ENCODE measurements at places on chromosomes 1 and 21.
A peak's percentile ranks its signal among the peaks of the same experiment; 100 is the strongest.

DNA sequence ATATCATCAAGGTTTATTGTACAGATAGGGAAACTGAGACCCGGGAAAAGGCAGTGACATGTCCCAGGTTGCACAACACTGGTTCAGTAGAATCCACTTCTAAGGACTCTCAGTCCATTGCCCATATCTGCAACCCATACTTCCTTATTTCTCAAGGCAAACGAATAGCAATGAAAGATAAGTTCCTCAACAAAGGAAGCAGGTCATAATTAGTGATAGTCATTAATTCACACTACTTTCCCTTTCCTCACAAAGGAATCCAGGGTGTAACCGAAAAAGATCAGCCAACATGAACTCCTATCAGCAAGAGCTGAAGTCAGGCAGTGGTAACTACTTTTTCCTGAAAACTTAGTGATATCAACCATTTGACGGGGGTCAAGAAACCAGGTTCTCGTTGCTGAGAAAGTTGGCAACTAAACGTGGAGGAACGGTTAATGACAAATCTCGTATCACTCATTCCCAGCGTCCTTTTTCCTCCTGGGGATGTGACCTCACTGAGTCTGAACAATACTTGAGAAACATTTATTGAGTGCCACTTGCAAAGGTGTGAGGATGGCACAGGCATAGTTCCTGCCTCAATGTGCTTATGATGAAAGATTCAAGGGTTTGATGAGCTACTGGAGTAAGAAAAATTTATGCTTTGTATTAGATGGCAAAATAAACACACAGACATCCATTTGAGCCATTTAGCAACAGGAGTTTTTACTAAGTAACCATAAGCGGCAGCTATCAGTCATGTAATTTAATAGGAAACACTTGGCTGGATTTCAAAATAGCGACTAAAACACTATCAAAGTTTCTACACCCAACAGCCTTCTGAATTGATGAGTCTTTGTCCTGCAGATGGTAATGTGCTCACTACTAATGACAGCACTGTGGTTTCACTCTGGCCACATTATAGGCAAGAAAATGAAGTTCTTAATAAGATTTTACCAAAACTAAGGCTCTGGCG is 82.3 kb downstream of the PLPP3 start:
- DNase-seq: peak; percentile 7

DNA sequence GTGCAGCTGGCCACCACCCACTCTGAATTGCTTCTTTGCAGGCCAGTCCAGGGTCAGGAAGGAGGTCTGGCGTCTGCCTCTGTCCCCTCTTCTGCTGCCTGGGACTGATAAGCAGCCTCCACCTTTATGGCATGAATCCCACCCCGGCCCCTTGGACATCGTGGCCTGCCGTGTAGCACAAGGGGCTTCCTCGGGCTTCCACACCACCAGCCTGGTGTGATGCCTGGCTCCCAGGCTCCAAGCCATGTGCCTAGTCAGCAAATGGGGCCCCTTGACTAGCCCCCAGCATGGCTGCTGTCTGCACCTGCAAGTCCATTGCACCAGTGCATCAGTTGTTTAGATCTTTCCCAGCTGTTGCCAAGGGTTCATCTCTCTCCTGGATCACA is 9.9 kb upstream of the ARF1 start:
- no peak for DNase-seq

DNA sequence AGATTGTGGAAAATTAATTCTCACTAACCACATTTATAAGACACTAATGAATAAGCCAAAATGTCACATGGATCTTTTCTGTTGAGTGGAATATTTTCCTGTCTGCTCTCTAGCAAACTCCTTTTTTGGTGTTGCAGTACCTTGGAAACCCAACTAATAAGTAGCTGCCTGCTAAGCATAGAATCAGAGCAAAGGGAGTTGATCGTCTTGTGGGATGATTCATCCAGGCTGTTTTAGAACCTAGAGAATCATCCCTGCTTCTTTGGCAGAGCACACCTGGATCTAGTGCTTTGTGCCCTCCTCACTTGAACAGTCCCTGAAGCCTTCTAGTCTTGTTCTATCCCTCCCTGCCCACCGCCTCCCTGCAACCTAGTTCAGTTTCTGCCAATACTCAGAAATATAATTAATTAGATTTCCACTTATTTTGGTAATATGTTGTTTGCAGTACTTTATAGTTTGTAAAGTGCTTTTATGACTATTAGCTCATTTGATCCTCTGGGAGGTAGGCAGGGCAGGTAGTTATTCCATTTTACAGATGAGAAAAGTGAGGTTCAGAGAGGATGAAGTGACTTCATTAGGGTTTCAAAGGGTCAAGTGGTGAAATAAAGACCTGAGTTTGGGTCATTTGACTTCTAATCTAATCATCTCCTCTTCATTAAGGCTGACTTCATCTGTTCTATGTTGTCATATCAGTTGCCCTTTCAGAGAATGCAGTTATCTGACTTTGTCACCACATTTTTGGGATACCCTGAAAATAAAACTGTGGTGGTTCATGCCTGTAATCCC is 2.5 kb downstream of the AGO4 start:
- DNase-seq: no peak

GRCh38 chr1:107010582-107010981 is 45.9 kb upstream of the PRMT6 start:
- DNase-seq: no peak

GRCh38 chr1:28928314-28928941 is 14.1 kb downstream of the EPB41 start:
- no peak for DNase-seq

DNA sequence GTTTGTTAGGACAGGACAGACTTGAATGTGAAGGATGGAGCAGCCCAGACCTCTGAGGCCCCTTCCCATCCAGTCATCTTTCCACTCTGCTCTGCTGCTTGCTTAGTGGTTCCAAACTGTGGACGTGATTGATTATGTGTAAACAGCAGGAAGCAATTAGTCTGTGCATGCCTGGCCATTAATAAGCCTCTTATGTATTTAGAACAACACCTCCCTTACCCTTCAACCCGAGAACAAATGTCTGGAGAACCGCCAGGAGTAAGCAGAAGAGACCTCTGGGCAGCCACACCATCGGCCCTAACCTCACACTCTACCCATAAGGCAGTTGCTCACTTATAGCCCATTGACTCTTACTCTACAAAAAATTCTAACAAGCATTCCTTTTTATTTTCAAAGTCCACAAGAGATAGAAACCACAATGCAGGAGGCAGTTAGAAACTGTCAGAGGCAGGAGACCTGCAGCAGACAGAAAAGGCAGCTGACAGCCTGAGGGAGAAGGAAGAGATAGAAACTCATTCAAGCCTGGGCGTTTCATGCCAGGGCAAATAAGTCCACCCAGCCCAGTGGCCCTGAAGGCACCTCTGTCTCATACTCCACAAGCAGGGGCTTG is 5.8 kb upstream of the EPHA8 start:
- DNase-seq: no peak

DNA sequence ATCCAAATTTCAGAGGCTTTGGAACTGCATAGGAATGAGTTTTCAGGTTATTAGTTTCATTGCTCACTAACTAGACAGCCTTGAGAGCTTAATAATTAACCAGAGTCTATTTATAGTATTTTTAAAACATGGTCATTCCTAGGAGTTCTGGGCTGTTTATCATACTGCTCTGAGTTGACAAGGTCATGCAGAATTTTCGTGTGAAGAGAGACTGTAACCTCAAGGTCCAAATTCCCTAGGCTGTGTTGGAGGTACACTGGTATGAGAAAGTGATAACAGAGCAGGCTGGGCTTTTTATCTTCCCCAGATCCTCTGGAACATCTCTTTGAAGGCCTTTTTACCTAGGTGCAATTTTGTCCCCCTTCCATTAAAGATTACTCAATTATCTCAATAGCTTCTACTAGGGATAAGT is 736.3 kb downstream of the LTN1 start:
- DNase-seq: no peak

- DNase-seq: no peak
Observed at GRCh38 chr1:117120774-117121588, 568 bp downstream of the TRIM45 start.

DNA sequence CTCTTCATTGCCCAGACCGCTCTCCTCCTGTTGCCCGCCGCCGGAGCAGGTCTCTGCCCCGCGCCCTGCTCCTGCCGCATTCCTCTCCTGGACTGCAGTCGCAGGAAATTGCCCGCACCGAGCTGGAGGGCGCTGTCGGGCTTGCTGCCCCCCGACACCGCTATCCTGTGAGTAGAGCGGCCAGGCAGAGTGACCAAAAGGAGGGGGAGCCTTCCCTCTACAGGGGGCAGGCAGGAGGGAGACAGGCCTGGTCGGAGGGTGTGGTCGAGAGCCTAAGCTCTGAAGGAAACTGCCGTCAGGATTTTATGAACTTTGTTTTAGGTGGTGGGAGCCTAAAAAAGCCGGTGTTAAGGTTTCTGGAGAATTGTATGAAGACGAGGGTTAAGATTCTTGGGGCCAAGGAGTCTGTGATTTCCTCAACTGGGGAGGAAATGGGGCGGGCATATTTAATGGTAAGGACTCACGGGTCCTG is 517 bp downstream of the LRIG2 start:
- no peak for DNase-seq

GRCh38 chr1:220521778-220522177 is 6.2 kb upstream of the MARK1 start:
- no peak for DNase-seq

- no peak for DNase-seq
Observed at GRCh38 chr1:167524651-167525050, 6.3 kb upstream of the CD247 start.

GRCh38 chr1:32031578-32032274 is 18.1 kb downstream of the KHDRBS1 start:
- DNase-seq: no peak

- no peak for DNase-seq
Observed at GRCh38 chr1:162319493-162320175, 57.0 kb downstream of the SPATA46 start.

- DNase-seq: no peak
Observed at GRCh38 chr1:91685994-91686393, 185.3 kb downstream of the CDC7 start.

DNA sequence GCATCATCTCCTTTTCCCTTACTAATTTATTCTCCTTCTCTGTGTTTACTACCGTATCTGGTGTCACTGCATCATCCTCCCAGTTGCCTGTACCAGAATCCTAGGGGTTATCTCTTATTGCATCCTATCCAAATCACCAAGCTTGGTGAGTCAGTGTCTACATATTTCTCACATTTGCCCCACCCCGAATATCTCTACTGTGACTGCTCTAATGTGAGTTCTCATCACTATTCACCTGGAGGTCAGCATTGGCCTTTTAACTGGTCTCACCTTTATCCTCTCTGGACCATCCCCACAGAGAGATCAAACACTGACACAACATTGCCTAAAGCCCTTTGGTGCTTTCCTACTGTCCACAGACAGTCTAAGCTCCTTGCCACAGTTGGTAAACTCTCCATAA is 45.7 kb upstream of the ZNF648 start:
- DNase-seq: no peak

DNA sequence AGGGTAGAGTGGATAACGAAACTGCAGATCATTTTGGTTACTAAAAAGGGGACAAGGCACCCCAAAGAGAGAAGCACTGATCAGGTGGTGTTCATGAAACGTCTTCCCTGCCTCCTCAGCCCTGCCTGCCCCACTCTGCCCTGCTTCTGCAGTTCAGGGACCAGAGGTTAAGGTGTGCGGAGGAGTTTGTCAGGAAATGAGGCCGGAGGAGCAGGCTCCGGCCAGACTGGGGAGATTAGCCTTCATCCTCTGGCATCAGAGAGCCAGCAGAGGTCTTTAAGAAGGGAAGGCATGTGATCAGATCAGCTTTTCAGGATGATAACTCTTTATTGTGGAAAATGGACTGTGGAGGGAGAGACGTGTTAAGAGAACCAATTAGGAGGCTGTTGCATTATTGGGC is 291.9 kb upstream of the NR5A2 start:
- no peak for DNase-seq

GRCh38 chr1:16006552-16007485 is 2.8 kb downstream of the SRARP start:
- DNase-seq: no peak

DNA sequence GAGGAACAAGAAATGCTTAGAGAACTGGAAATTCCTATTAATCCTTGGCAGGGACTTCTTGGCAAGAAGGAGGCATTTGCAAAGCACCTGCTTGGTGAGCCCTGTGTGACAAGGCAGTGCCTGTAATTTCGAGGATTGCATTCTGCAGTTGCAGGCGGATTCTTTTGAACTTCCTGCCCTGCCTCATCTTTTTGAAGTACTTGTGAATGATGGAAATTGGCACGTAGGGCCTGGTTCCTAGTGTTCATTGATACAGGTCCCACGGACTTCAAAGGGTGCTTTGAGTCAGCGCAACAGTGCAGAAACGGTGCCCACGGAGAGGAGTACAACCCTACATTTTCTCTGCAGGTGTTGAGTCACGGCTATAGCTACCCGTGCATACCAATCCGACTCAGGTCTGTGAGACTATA is 6.4 kb downstream of the HUNK start:
- no peak for DNase-seq

GRCh38 chr1:44723064-44723463 is 7.9 kb downstream of the RNU5D-1 start:
- no peak for DNase-seq

DNA sequence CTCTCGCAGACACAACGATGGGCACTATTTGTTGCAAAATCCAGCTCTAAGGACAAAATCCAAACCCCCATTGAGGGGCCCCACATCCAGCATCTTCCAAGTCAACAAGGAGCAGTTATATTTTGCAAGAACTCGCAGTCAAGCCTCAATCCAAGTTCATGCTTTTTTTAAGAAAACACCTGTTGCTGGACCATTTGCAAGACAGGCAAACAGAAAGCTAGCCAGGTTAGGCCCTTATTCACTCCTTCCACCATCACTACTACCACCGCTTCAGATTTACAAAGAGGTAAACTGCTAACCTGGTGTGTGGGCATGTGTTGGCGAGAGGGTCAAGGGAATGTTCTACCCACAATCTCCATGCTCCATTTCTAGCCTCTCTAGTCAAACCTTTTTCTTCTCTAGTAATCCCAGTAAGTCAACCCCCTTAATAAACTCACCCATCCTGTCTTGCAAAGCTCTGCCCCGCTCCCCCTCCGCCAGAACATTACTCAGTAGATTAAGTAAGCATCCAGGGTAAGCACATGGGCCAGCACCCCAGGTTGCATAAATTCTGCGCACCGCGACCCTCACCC is 703 bp downstream of the ERI3 start:
- no peak for DNase-seq

- DNase-seq: no peak
Observed at GRCh38 chr1:75203415-75204277, 69.5 kb downstream of the LHX8 start.

GRCh38 chr1:199302554-199302953 is 663.7 kb downstream of the PTPRC start:
- DNase-seq: no peak

DNA sequence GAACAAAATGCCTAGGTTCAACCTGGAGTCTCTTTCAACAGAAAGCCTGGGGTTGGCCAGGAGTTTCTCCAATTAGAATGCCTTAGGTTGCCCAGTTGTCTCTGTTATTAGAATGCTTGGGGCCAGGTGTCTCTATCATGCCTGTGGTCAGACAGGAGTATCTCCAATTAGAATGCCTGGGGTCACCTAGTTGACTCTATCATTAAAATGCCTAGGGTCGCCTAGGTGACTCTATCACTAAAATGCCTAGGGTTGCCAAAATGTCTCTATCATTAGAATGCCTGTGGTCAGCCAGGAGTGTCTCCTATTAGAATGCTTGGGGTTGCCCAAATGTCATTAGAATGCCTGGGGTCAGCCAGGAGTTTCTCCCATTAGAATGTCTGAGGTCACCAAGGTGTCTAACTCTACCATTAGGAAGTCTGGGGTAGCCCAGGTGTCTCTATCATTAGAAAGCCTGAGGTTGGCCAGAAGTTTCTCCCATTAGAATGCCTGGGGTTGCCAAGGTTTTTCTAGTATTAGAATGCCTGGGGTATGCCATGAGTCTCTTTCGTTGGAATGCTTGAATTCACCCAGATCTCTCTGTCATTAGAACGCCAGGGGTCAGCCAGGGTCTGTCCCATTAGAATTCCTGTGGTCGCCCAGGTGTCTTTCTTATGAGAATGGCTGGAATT is 57.9 kb downstream of the RNF187 start:
- no peak for DNase-seq

All from mesothelial cell of epicardium (in vitro differentiated cells).